ENCODE measurements at places on chromosomes 6 and 20.

- DNase-seq, result no peak
Measured at GRCh38 chr6:129280749-129281148, 397.8 kb downstream of the LAMA2 start.

DNA sequence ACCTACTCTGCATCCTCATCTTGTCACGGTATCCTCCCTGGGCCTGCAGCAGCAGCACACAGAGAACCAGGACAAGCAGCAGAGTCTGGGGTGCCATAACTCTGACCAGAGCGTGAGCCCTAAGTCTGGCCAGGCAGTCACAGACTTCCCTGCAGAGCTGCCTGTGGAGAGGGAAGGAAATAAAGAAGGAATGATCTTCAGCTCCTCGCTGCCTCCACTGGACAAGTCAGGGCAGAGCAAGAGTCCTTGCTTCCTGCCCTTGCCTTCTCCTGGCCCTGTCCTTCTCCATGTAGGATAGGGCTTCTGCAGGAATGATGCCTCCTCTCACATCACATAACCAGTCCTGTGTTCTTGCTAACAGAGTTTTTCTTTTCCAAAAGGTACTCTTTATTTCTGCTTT is 15.9 kb upstream of the WFDC11 start:
- DNase-seq, result peak; percentile 5

GRCh38 chr6:110626442-110626841 is 150.0 kb upstream of the SLC22A16 start:
- no peak for DNase-seq

- DNase-seq, result no peak
Measured at GRCh38 chr6:24334285-24334684, 23.6 kb downstream of the DCDC2 start.

GRCh38 chr6:165636402-165637048 is 26.5 kb downstream of the PDE10A start:
- no peak for DNase-seq

GRCh38 chr6:28996844-28997510 is 8.1 kb downstream of the ZNF311 start:
- no peak for DNase-seq

DNA sequence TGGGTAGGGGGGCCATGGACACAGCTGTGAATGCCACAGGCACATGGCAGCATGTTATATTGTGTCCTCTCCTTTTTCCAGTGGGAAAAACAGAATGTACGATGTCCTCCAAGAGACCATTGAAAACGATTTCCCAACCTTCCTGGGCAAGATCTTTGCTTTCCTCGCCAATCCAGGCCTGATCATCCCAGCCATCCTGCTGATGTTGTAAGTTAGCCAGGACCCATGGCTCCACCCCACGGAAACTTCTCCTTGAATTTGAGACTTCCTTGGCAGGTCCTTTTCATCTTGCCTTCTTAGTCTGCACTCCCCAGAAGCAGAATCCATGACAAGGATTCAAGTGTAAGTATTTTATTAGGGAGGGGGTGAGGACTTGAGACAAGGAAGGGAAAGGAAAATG is 28.2 kb upstream of the NOP56 start:
- no peak for DNase-seq

DNA sequence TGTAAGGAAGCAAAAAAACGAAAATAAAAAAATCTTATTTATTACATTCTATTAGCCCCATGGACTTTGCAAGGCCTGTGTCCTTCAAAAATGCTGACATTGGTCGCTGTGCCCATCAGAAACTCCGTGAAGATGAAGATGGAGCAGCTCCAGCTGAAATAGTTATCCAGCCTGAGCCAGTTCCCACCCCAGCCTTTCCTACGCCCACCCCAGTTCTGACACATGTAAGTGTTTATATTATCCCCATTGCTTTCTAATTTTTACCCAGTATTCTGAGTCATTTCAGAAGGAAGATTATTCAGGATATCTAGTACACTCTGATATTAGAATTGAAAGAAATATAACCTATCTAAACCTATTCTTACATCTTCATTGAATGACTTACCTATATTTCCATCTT is 217.7 kb downstream of the ARHGAP18 start:
- DNase-seq, result peak; percentile 22

DNA sequence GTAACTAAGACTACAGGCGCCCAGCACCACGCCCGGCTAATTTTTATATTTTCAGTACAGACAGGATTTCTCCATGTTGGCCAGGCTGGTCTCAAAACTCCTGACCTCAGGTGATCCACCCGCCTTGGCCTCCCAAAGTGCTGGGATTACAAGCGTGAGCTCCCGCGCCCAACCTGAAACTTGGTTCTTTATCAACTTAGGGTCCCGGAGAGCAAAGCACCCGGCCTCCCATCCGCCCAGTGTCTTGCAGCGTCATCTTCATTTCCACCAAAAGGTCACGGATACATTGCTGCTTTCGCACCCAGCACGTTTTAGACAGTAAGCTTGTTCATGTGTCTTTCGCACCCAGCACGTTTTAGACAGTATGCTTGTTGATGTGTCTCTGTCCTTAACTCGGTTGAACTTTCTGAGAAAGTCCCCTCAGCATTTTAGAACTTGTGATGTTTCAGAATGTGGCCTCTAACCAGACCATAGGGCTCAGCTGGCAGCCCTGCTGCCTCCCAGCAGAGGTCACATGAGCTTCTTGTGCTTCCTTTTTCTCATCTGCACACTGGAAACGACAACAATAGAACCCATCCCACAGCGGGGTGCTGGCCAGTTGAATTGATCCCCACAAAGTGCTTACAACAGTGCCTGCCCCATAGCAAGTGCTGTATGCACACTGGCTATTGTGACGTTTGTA is 48.8 kb downstream of the PRR18 start:
- DNase-seq, result no peak

GRCh38 chr6:117501722-117502121 is 19.2 kb downstream of the DCBLD1 start:
- DNase-seq, result no peak

DNA sequence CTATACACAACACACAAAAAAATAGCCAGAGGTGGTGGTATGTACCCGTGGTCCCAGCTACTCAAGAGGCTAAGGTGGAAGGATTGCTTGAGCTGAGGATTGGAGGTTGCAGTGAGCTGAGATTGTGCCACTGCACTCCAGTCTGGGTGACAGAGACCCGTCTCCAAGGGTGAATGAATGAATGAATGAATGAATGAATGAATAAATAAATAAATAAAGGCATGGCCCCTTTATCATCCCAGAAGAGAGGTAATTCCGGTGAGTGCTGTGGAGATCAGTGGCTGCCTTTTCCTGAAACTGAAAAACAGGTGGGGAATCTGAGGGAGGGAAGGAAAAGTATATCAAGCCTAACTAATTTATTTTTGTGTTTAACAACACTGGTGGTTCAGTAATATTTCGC is 90.0 kb downstream of the JARID2 start:
- no peak for DNase-seq

DNA sequence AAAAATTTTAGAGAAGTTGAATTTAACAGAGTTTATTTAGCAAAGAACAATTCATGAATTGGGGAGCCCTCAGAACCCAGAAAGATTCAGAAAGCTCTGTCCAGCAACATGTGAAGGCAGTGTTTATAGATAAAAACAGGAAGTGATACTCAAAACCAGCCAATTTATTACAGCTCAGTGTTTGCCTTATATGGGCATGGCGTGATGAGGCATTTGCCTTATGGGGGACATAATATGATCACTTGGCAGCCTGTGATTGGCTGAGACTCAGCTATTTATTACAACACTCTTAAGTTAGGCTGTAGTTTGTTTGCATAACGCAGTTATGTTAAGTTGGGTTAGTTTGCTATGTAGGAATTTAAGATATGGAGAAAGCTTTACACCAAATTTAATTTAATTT is 11.5 kb downstream of the HLA-DPA1 start:
- DNase-seq, result peak; percentile 58

DNA sequence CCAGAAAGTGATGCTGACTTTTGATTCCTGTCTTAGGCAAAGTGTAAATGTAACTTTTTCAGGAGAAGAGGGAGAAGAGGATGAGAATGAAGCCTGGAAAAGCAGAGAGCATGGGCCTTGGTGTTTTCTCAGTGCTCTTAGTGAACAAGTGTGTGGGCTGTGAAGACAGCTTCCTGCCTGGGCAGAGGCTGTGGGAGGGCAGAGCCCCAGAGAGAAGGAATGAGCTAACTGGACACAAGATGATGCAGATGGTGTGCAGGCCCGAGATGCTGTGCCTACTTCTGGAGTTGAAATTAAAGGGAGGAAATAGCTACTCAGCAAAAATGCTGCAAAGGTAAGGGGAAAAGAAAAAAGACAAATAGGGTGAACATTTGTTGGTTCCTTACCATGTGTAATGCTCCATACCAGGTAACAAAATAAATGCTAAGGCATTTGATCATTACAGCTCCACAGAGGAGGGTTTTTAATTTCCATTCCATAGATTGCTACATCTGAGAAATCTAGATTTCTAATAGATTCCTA is 87.0 kb upstream of the CEP162 start:
- no peak for DNase-seq

GRCh38 chr6:141682391-141682790 is 450.3 kb upstream of the GJE1 start:
- no peak for DNase-seq

DNA sequence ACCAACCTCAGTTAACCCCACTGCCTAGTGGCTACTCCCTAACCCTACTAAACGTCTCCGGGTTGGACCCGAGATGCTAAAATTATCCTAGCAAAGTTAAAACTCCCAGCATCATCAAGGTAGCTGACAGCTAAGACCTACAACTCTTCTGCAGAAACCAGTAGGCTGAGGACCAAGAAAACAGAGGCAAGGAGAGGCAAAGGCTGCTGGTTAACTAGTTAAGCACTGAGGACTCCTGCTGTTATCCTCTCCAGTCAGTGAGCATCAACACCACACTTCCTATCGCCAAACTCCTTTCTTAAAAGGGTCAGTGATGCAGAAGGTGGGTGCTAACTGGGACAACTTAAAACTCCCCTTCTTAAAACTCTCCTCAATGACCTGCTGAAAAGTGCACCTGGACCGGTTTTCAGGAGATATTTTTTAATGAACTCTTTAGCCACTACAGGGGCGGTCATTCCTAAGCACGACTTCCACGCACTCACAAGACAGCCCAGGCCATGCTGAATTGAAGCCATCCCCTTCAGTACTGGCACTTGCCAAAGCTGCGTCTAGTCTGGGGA is 1.7 kb downstream of the TRERF1 start:
- peak; percentile 41 for DNase-seq

DNA sequence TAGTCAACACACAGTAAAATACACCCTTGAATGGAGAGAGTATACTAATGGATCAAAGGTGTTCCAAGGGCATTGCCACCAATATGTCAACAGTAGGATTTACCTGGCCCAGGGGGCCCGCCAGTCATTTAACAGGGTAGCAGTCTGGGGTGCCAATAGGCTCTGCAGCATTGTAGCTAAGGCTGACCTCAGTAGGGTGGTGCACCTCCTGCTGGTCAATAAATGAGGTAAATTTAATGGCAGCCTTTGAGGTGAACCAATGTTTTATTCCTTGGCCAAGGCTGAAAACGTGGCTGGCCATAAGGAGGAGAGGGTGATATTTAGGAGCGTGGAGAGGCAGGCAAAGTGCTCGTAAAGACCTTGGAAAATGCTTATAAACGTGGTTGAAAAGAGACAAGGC is 147.2 kb downstream of the RPS12 start:
- no peak for DNase-seq

DNA sequence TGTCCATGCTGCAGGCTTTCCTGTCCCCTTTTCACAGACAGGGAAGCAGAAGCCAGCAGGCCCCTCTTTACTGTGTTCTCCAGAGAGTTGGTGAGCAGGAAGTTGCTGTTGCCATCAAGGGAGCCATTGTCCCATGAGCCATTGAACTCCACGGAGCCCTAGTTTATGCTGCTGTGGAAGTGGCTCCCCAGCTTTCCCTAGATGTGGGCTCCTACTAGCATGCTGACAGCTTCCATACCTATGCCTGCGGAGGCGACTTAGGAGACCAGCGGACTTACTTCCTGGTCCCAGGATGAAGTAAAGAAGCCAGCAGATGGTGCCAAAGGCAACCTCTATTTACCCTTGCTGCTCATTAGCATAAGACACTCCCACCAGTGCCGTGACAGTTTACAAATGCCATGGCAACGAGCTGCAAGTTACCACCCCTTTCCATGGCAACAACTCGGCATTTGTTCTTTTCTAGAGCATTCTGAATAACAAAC is 30.8 kb upstream of the FKBP1A start:
- peak; percentile 42 for DNase-seq

DNA sequence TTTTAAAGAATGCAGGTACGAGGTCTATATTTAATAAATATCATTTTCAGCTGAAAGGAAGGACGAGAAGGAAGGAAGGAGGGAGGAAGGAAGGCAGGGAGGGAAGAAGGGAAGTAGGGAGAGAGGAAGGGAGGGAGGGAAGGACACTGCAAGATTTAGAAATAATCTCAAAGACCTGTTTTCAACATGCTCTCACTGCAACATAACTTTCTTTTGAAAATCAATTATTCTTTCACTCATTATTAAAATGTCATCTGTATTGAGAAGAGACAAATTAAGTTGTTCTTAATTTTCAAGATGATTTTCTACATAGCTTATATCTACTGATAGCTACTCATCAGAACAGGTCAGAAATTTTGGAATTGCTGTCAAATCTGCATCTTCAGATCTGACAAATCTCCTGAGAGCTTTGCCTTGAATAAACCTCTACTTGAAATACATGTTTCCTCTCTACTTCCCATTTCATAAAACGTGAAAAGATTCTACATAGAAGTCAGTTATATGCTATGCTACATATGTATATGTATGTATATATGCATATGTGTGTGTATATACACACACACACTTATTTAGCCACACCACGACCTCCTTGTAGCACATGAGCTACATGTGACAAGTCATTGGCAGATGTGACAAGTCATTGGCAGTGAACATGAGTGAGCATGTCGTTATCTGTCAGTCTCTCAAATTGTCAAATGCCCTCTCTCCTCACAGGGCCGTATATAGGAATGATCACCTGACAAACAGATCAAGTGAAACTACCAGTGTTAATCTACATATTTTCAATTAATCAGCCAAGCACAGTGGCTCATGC is 241.6 kb downstream of the LY86 start:
- DNase-seq, result no peak

GRCh38 chr20:36251426-36251825 is 15.1 kb downstream of the AAR2 start:
- no peak for DNase-seq

DNA sequence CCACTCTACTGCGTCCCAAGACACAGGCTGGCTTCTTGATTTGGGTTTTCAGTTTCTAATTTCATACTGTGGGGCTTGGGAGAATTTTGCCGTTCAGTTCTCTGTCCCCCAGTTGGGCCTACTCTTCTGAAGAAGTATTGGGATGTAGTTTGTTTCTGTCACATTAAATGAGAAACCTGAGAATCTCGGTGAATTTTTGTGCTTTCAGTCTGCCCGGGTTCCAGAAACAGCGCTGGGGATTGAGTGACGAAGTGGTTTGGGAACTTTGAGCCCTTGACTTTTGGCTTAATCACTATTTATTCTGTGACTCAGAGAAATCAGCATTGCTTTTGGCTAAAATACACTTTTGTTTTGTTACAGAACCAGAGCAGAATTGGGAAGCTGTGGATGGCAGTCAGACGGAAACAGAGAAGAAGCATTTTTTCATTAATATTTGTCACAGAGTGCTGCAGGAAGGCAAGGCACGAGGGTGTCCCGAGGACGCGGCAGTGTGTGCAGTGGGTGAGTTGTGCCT is 74.0 kb downstream of the IGF2R start:
- peak; percentile 69 for DNase-seq
